ENCODE measurements at places on chromosomes 2 and 18.
A peak's percentile ranks its signal among the peaks of the same experiment; 100 is the strongest.

GRCh38 chr2:235492850-235493344, 946 bp upstream of the AGAP1 start:
- DNase-seq, result peak; percentile 97

- DNase-seq, result peak; percentile 41
Measured at GRCh38 chr2:229454934-229455631, 184.0 kb upstream of the PID1 start.

DNA sequence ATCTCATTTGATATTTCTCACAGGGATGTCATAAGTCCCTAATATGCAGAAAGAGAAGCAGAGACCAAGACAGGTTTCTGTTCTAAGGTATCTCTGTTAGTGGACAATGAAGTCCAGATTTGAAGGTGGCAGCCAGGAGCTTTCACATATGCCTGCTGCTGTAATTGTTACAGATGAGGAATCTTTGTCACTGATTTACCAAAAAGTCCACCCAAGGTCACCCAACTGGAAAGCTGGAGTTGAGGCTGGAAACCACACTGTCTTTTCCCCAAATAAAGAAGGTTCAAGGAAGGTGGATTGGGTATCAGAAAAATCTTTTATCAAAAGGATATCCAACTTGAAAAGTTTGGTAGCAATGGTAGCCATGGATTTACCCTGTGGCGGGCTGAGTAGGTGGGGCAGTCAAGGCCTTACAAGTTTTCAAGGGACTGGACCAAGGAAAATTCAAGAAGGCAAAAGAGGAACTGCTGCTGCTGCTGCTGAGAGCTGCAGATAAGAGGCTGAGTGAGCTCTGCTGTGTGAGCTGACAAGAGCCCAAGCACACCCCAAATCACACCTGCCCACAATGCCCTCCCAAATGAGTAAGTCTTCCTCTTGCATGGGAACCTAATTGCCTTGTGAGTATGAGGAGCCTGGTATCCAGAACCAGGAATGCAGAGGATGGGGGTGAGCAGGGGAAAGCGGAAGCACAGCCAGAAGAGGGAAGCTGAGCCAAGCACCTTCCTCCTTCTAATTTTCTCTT, 241.2 kb downstream of the ANAPC1 start:
- no peak for DNase-seq

- DNase-seq, result peak; percentile 34
Measured at GRCh38 chr2:237196866-237197618, 111.4 kb downstream of the COPS8 start.

DNA sequence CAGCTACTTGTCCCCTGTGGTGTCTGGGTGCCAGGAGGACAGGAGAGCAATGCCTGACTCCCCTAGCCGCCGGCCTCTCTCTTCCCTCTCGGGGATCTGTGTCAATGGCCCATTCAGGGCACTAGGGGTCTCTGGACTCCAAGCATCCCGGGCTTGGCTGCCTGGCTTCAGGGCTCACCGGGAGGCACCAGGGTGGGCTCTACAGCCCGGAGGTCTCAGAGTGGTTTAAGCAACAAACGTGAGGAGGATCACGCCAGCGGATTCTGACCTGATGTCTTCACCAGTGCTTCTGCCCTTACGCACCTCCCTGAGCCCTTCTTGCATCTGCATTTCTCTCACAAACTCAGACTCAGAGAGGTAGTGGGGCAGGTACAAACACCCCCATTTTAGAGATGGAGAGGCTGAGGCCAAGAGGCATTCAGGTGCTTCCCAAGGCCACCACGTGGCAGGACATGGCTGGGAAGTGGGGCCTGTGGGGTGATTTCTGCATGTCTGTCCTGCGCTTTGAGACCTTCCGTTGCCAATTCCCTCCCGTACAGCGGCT, 243.0 kb downstream of the CELF4 start:
- peak; percentile 3 for DNase-seq
